ENCODE measurements at places on chromosomes 7 and 10.

GRCh38 chr7:27151931-27152815, at the start of gene HOXA3:
Gene HOXA3, minus strand, starts transcription at chr7:27152583. Its CDS starts 41,943 bp downstream, at chr7:27110640.
- no peak for DNase-seq

GRCh38 chr10:124918906-124919305, 23.0 kb upstream of the ZRANB1 start:
- DNase-seq = no peak

DNA sequence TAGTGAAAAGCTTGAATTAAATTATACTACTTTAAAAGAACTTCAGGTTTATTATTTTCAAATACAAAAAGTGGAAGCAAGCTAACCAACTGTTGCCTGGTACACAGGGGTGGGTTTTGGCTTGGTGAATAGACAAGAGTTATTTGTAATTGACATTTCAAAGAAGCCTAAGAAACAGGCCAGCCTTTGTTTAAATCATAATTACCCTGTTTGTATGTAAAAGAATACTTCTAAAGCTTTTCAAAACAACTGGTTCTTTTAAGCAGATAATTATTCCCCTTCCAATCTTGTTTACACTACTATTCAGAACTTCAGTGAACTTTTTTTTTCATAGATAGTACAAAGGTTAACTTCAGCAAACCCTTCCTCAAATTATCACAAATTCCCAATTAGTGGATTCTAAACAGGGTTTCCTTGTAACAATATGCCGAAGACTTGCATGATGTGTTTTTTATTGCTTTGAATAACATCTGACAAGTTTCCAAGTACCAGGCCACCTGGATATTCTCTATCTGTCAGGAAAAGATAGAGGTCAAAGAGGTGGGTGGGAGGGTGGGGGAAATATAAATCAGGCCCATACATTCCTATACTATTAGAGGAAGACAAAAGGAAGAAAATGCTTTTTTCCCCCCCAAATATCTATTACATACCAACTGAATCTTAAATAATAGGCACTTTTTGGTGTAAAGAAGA, 20.4 kb downstream of the SSMEM1 start:
- no peak for DNase-seq

DNA sequence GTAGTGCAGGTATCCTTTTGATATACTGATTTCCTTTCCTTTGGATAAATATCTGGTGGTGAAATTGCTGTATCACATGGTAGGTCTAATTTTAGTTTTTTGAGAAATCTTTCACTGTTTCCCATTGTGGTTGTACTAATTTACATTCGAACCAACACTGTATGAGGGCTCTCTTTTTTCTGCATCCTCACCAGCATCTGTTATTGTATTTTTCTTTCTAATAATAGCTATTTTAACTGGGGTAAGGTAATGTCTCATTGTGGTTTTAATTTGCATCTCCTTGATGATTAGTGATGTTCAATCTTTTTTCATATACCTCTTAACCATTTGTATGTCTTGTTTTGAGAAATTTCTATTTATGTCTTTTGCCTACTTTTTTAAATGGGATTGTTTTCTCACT, 335.4 kb upstream of the MTPN start:
- no peak for DNase-seq

- DNase-seq = no peak
Observed at GRCh38 chr10:101467286-101467770, 113.4 kb downstream of the BTRC start.

DNA sequence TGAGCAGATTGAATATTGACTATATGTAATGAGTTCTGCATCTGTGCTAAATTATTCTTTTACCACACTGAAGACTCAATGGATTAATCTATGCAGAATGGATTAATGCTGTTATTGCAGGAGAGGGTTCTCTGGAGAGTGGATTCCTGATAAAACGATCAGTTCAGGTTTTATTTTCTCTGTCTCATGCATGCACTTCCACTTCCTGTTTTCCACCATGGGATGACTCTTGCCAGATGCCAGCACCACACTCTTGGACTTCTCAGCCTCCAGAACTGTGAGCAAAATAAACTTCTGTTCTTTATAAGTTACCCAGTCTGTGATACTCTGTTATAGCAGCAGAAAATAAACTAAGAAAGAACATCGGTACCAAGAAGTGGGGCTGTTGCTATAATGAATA, 207.5 kb downstream of the KCND2 start:
- DNase-seq = no peak

DNA sequence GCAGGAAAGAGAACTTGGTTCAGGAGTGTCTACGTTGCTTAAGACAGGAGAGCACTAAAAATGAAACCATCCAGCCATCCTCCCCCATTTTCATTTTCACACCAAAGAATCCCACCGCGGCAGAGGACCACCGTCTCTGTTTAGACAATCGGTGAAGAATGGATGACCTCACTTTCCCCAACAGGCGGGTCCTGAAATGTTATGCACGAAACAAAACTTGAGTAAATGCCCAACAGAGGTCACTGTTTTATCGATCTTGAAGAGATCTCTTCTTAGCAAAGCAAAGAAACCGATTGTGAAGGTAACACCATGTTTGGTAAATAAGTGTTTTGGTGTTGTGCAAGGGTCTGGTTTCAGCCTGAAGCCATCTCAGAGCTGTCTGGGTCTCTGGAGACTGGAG, 1.4 kb upstream of the IL6 start:
- DNase-seq = no peak

DNA sequence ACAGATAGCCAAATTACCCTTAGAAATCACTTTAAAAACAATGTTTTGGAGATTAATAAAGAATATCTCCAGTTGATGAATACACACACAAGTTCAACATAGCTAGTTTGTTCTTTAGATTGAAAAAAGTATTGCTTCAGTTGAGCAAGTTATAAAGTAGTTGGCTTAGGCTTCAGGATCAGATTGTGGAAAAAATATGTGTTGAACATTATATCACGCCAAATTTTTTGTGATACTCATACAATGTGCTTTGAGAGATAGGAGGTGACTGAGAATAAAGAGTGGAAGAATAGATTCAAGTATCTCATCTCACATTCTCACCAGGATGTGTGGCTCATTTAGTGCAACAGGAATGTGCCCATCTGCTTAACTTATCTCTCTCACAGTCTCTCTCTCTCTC, 553.3 kb downstream of the HTR7 start:
- DNase-seq = no peak

DNA sequence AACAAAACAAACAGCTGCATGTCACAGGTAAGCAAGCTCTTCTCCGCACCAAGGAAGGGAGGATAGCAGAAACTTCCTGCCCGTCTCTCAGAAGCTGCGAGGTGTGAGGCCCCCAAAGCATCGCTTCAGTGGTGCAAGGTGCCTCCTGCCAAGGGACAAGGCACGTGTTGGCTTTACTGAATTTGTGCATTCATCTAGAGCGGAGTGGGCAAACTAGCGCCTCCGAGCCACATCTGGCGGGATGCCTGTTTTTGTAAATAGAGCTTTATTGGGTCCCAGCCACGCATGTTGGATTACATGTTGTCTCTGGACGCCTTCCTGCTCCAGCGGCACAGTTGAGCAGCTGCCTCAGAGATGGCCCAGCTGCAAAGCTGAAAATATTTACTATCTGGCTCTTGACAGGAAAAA, 27.7 kb downstream of the PHYH start:
- DNase-seq = no peak

- no peak for DNase-seq
Observed at GRCh38 chr7:5773661-5774086, 7.8 kb downstream of the RNF216 start.

DNA sequence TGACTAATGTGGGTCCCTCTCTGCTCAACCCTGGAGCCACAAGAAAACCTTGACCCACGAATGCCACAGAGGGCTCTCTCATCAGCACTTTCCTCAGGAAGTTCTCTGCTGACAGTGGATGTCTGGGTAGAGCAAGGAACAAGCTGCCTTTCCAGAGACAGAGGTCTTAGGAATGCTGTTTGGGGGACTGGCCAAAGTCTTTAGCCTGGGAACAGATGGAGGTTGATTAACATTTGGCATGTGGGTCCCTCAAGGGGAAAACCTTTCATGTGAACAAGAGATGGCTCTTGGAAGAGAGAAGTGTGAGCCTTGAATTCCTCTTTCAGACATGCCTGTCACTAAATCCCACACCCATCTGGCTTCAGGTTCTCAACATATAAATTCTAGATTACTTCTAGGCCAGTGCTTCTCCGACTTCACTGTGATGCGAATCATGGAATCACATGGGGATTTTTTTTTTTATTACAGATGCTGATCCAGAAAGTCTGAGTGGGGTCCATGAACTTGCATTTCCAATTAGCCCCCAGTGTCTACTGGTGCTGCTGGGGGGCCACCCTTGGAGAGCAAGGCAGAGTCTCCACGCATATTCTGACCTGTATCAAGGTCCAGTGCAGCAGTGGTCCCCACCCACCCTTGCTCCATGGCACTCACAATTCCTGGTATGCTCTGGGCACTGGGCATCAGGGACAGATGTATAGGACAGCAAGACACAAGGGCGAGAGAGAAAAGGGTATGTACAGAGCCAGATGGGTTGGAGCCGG, 360.4 kb downstream of the CXCL12 start:
- DNase-seq = no peak

- DNase-seq = peak; percentile 12
Observed at GRCh38 chr10:12448729-12449391, 99.5 kb downstream of the CAMK1D start.

GRCh38 chr7:39404907-39405306, 161.3 kb upstream of the YAE1 start:
- no peak for DNase-seq

DNA sequence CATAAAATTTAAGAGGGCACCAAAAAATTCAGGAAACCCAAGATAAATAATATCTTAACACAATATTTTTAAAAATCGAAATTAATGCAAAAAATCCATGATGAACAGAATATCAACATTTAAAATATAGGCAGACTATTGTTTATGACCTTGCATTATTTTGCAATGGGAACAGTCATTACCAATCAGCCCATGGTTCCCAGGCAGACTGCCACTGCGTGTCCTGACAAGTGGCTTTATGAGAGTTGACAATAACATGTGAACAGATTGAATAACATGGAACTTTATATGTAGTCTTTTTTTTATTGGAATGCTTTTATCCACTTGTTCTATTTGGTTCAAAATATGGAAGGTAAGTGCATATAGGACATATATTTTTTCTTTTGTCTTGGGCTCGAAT, 3.1 kb upstream of the AVPI1 start:
- no peak for DNase-seq

- no peak for DNase-seq
Observed at GRCh38 chr7:56063882-56064625, at the start of gene SUMF2. Gene SUMF2, plus strand, starts transcription at chr7:56064286. Its CDS starts 26 bp downstream, at chr7:56064312.

DNA sequence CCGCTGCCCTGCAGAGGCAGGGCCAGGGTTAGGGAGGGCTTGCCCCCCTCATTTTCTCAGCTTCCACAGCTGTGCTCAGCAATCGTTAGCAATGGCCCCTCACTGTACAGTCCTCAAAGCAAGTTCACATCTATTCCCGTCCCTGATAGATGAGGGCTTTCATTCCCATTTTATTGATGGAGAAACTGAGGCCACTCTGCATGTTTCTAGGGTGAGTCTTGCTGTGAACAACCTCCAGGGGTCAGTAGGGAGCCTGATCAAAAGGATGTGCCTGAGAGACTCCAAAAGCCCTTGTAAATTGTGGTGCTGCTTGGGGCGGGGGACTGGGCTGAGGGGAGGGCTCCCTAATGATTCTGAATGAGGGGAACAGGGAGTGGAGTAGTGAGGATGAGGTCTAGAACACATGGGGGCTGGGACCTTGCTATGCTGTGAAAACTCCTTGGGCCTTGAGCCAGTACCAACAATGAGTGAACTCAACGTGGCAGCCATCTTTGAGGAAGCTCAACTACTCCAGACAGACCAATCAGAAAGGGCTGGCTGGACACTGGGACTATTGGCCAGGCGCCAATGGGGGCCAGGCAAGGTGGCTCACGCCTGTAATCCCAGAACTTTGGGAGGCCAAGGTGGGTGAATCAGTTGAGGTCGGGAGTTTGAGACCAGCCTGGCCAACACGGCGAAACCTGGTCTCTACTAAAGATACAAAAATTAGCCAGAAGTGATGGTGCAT, 6.7 kb upstream of the GRIFIN start:
- DNase-seq = no peak

- DNase-seq = no peak
Observed at GRCh38 chr7:128003167-128003566, 28.1 kb downstream of the LRRC4 start.

DNA sequence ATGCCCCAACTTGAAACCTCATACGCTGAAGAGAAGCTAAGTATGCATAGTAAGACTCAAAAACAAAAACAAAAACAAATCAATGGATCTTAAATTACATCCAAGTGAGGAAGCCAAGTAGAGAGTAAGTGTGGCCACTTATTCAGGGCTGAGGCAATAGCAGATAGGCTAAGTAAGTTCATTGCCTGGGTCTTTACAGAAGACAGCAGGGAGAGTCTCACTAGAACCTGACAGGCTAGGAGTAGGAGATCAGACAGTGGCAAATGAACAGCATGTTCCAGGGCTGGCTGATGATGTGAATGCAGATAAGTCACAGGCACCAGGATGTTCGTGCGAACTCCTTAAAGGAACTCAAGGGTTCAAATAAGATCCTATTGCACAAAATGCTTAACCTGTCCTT, 568.6 kb downstream of the KCNMA1 start:
- no peak for DNase-seq

DNA sequence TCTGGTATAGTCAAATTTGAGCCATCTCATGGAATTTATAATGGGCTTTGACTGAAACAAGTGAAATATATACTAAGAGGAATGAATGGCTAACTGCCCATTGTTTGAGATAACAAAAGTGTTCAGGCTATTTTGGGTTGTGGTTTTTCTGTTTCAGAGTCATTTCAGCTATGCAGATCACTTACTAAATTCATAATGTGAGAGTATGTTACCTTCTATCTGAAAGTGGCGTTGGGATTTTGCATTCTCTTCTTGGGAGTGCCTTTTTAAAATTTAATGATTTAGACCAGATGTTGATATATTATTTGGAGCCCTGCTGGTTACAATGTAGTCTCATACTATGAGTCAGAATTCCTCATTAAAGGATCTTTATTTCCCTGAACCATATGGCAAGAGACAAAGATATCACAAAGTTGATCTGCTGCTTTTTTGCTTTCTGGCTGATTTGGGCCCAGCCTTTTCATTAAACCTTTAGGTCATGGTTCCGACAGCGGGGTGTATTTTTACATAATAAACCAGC, 10.4 kb downstream of the VCL start:
- no peak for DNase-seq

DNA sequence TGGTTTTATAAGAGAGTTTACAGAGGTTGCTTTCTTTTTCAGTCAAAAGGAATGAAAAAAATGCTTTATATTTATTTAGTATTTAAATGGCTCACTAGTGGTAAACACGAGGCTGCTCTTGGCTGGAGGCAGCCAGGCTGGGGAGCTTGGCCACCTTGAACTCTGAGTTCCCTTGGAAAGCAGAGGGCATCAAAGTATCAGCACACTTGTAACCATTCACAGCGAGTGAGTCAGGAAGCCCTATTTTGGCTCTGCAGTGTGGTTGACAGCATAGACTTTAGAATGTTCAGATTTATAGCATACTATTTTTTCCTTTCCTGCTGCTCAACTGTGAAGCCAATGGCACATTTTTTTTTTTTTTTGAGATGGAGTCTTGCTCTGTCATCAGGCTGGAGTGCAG, 51.6 kb downstream of the CYCS start:
- no peak for DNase-seq

- no peak for DNase-seq
Observed at GRCh38 chr7:117623606-117624005, 143.8 kb downstream of the CFTR start.

GRCh38 chr10:82932451-82932850, 1057.5 kb downstream of the NRG3 start:
- DNase-seq = no peak

GRCh38 chr7:101134399-101134980, 7.6 kb downstream of the SERPINE1 start:
- DNase-seq = peak; percentile 35

- no peak for DNase-seq
Observed at GRCh38 chr10:29784175-29784773, 149.5 kb upstream of the SVIL start.

Data from SK-N-MC (cell line).